ENCODE measurements at places on chromosomes 13 and 19.

- DNase-seq = no peak
These were observed 1.7 kb downstream of the KLK4 start for GRCh38 chr19:50909240-50910070.

DNA sequence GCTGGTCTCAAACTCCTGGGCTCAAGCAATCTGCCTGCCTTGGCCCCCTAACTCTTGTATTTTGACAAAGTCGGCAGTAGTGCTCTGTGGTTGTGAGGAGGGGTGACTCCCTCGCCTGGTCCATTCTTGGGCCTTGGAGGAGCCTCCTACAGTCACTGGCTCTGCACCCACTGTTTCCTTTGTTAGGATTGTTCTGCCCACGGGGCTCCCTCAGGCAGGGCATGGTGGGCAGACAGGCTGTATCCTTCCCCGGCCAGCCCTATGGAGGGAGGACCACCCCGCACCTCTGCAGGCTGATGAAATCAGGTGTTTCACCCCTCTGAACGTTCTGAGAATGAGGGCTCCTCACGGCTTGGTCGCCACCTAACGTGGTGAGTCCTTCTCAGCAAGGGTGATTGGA is 9.2 kb downstream of the FCAR start:
- DNase-seq = no peak

DNA sequence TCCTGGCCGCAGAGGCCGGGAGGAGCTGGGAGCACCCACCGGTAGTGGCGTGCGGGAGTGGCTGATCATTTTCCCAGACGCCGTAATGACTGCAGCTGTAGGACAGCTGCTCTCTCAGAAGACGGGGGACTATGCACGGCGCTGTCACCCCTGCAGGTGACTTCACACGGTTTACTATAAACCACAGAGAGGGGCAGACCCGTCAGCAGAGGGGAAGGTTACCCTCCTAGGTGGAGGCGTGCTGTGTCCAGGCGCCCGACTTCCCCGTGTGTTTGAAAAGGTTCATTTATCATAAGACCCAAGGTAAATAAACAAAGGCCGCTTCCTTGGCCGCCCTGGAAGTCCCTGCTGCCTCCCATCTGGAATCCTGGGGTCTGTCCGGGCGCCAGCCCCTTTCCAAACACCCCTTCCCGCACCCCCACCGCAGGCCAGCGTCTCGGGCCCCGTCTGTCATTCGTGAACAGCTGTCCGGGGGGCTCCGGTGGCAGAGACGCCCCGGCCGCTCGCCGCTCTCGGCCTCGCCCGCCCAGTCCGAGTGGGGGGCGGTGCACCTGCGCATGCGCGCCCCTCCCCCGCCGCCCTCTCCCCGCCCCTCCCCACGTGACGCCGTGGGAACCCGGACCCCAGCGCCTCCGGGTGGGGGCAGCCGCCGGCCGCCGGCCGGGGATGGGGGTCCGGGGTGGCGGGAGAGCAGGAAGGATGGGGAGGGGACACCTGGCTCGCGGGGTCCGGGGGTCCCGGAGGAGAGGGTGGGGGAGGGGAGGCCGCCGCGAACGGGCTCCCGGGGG is 915 bp downstream of the SHC2 start:
- DNase-seq = no peak

DNA sequence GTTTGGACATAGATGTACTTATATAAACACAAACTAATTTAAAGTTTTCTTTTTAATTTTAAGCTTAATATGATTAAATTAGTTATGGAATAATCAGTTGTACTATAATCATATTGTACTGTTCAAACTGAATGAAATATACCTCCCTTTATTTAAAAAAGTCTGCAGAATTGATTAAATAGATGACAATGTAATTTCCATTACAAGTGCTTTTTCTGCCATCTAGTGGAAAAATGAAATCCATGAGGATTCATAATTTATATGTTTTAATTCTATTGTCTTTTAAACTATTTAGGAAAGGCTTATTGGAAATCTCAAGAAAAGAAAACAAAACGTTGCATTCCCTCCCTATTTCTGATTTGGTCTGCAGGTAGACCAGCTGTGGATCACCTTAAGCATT is 30.9 kb downstream of the MZT1 start:
- DNase-seq = no peak

GRCh38 chr19:6241056-6241455 is 38.7 kb downstream of the MLLT1 start:
- no peak for DNase-seq

DNA sequence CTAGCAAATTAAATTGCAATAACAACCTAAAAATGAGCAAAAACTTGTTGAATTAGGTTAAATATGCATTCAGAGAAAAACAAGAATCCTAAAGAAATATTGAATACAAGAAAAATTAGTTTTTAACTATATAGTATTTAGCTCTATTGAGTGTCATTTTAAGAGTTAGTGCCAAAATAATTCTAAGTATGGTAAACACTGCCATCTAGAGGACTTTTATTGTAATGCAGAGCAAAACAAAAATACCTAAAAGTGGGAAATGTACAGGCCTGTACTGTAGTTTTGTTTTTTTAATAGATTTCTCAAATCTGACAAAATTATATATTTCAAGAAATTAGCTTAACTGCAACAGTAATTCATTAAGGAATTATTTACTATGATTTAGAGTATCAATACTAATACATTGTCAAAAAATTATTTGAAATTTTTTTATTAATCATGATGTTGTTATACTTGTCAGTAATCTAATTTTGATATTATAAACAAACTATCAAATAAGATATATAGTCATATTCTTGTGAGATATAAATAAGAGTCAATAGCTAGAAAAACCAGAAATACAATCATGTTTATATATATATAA is 8.2 kb upstream of the PCDH9 start:
- DNase-seq = no peak

- DNase-seq = no peak
These were observed 21.9 kb upstream of the NDUFS7 start for GRCh38 chr19:1361601-1362386.

- DNase-seq = no peak
These were observed 31.4 kb downstream of the ZDHHC20 start for GRCh38 chr13:21427741-21428140.

GRCh38 chr13:54185785-54186184 is 1157.2 kb downstream of the OLFM4 start:
- no peak for DNase-seq

- peak; percentile 11 for DNase-seq
These were observed 33.7 kb downstream of the NFILZ start for GRCh38 chr19:8663920-8664670.

- no peak for DNase-seq
These were observed 198.4 kb downstream of the COL4A1 start for GRCh38 chr13:110108348-110109139.

Measured in activated CD4-positive, alpha-beta T cell treated with anti-CD3 and anti-CD28 coated beads, Interleukin-2, amount 50 U/mL, for 1 hour (primary cell).